Calu3 (cell line): ENCODE measurements at places on chromosomes 1 and 21. TPM values are rescaled to one million over a fixed set of nuclear protein-coding genes. Genes with fewer than 3 reads are reported as not detected.

APCS gene
- total RNA-seq = 0.66 TPM in 1 of 2 replicates, not detected in the other

NPHS2 gene
- not detected in 2 replicates for total RNA-seq

- peaks cover 7% of the 10 kb centered on the region for H3K4me1 ChIP-seq
- no peak for DNase-seq
- no peaks in the 10 kb centered on the region for H3K36me3 ChIP-seq
- no peaks in the 10 kb centered on the region for H3K27me3 ChIP-seq
Measured at GRCh38 chr1:19635646-19636045, 8.5 kb upstream of the NBL1 start.

DNA sequence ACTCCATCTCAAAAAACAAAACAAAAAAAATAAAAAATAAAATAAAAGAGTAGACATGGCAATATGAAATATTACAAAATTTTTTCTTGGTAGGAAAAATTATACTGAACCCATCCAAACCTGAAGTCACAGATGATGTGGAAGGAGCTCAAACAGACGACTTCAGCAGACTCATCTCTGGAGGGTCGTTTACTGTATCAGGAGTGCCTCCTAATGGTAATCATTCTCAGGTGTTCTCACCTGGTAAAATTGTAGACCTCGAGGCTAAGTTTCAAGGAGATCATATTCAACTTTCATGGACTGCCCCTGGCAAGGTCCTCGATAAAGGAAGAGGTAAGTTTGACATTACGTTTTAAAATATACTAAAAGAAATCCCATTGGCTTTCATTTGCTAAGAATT is 54.3 kb upstream of the SH3GLB1 start:
- DNase-seq = no peak
- H3K4me3 ChIP-seq = no peak overlapping the region
- H3K27me3 ChIP-seq = no peaks in the 10 kb centered on the region
- H3K36me3 ChIP-seq = no peaks in the 10 kb centered on the region

GRCh38 chr1:159040206-159040605 is 30.5 kb downstream of the IFI16 start:
- H3K36me3 ChIP-seq = no peaks in the 10 kb centered on the region
- H3K27me3 ChIP-seq = no peaks in the 10 kb centered on the region
- H3K27ac ChIP-seq = no peak overlapping the region

DNA sequence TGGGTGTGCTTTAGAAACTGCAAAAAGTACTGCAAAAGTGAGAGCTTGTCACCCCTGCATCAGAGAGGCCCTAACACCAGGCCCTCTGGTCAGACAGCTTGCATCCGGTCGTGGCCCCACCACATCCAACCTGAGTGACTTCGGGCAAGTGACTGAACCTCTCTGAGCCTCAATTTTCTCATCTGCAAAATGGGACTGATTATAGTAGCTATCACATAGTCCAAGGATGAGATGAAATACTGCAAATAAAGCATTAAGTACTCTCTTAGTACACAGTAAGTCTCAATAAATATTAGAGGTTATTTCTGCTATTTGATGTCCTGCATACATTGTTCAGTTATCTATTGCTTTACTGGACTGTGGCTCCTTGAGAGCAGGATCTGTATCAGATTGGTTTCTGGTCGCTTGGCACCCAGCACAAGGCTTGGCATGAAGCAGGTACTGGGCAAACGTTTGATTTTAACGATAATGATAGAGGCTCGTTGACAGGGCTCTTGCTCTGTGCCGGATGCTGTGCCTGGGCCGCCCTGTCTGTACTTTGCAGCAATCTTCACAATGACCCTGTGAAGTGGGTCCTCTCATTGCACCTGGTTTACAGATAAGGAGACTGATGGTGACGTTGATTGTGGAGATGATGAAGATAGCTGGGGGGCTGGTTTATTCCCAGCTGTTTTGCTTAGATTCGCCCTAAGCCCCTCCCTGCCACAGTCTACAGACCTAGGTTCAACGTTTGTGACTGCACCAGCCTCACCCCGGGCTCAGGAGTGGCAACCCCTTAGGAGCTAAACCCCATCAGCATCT is 43.6 kb downstream of the RAP1GAP start:
- peaks cover 29% of the 10 kb centered on the region for H3K36me3 ChIP-seq
- H3K27me3 ChIP-seq = no peaks in the 10 kb centered on the region
- no peak for DNase-seq
- peak overlapping the region; percentile 70 for H3K27ac ChIP-seq
- no peak overlapping the region for H3K4me3 ChIP-seq

DNA sequence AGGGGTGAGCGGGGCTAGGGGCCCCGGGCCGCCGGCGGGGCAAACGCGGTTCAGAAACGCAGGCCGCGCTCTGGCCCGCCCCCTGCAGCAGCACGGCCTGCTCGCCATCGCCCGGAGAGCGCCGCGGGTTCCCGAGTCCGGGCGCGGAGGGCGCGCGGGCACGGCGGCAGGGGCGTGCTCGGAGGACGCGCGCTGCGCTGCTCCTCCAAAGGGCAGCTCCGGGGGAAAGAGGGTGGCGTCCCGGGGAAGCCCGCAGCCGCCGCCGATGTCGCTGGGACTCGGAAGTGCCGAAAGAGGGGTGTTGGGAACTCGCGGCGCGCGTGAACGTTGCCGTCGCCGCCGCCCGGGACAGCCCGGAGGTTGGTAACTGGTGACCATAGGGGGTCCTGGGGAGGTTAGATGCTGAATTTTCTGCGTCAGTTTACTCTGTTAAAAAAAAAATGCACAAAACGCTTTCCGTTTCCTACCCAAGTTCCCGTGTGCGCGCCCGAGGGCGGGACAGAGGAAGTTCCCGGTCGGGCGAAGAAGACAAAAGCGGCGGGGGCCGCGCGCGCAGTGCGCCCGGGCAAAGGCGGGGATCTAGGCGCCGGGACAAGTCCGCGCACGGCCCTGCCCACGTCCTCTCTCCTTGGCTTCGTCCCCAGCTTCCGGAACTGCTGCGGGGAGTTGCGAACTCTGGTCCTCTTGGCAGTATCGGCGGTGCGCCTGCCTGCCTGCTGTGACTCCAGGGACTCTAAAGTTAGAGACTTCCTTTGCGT is at the start of gene HHAT:
TSS of gene HHAT (plus strand) at position 157 of the 758 bp plus-strand sequence. CDS start 20,074 bp downstream, outside the sequence.
- H3K4me3 ChIP-seq = peak within 1 kb of the TSS; percentile 88
- H3K36me3 ChIP-seq = peaks cover 16% of the 10 kb centered on the region
- peak; percentile 84 for DNase-seq
- H3K27ac ChIP-seq = peak within 1 kb of the TSS; percentile 69
- no peaks in the 10 kb centered on the region for H3K27me3 ChIP-seq

GRCh38 chr1:21704145-21704544 is 35.0 kb upstream of the RAP1GAP start:
- no peak for DNase-seq
- H3K4me1 ChIP-seq = no peaks in the 10 kb centered on the region
- H3K27me3 ChIP-seq = no peaks in the 10 kb centered on the region
- H3K36me3 ChIP-seq = peaks cover 36% of the 10 kb centered on the region
- no peak overlapping the region for H3K4me3 ChIP-seq
- H3K27ac ChIP-seq = no peak overlapping the region
